ENCODE measurements at places on chromosomes 11 and 22.

DNA sequence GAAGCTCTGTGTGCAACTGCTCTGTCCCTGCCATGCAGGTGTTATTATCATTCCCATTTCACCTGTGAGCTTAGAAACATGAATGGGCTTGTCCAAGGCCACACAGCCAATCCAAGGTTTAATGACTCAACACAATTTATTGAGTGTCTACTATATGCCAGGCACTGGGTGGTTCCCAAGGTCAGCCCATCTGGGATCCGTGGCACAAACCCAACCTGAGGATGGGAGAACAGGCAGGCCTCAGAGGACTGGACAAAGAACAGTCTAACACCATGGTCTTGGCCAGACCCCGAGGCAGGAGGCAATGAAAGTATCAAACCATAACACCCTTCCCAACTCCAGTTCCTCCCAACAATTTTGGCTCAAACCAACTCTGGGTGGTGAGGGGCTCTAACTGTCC is 15.7 kb downstream of the SPATA19 start:
- DNase-seq: no peak

DNA sequence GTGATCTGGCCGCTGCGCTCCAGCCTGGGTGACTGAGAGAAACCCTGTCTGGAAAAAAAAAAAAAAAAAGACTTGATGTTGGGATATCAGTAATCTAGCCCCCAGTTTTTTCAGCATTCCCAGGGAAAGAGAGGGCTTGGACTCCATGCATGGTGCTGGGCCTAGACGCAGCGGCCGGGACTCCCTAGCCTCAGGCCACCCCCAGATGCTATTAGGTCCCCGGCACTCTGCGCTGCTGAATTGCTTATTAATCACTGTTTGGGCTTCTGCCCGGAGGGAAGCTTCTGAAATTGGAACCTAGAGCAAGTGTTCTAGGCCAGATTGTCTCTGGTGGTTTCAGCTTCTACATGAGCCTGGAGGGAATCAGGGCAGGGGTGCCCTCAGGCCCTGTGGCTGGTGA is 39.0 kb downstream of the SLCO2B1 start:
- DNase-seq: no peak

DNA sequence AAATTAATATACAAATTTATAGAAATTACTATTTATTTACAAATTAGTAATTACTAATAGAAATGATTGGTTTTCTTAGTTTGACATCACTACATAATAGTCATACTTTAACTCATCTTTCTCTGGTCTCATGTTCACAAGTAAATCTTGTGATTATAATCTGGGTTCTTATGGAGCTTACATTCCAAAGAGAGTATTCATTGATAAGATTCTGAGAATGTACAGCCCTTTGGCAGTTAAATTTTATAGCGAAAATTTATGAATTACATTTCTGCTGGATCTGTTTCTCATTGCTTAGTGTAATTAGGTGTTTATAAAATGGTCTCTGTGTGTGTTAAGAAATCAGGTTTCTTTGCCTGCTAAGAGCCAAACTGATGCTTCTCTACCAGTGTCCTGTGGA is 175.2 kb downstream of the TMEM135 start:
- DNase-seq: no peak

DNA sequence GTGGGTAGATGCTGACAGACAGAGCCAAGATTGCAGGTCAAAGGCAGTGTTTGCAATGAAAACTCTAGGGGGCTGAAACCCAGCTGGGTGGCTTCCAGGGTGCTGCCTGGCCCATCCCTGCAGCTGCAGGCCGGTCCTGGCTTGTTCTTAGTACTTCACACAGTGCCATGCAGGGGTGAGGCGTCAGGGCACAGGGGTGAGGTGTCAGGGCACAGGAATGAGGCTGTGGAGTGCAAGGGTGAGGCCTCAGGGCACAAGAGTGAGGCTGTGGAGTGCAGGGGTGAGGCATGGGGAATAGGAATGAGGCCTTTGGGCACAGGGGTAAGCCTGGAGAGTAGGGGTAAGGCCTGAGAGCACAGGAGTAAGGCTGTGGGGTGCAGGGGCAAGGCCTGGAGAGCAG is 337.6 kb downstream of the TBC1D22A start:
- no peak for DNase-seq

DNA sequence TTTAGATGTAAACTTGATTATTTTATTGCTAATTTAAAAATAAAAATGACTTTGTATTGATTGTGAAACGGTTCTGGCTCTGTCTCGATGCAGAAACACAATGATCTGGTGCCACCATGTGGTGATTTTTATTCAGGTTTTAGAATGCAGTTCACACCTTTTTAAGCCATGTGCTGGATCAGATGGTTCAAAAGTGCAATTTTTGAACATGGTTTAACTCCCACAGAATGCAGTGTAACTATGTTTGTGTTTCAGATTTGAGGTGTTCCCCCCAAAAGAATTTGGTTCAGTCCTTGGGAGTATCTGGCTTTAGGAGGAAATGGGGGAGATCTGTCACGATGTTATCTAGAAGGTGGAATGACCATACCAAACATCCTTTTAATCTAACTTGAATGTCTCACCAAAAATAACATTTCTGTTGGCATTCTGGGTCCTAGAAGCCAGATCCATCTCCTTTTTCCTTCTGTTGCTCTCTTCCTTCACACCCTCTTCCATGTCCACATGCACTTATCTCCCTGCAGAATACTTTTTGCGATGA is 7.9 kb downstream of the MRPL16 start:
- peak; percentile 9 for DNase-seq

DNA sequence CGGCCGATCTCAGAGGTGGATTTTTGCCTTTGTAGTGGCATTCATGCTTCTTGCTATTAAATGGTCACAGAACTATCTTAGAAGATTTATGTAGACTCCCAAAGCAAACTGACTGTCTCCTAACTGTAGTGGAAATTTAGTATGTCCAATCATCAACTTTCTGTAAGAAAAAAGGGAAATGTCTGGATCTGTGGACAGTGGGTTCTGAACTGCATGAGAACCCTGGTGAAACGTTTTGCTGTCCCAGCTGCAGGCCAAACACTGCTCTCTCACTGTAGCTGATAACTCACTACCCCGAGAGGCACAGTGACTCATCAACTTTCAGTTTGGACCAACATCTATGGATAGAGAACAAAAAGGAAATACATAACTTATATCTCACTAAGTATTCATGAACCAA is 387.1 kb downstream of the SOX6 start:
- peak; percentile 24 for DNase-seq

GRCh38 chr11:12214751-12215150 is 104.4 kb downstream of the MICAL2 start:
- DNase-seq: peak; percentile 85

- no peak for DNase-seq
These were observed 41.7 kb upstream of the FGF3 start for GRCh38 chr11:69860796-69861445.

DNA sequence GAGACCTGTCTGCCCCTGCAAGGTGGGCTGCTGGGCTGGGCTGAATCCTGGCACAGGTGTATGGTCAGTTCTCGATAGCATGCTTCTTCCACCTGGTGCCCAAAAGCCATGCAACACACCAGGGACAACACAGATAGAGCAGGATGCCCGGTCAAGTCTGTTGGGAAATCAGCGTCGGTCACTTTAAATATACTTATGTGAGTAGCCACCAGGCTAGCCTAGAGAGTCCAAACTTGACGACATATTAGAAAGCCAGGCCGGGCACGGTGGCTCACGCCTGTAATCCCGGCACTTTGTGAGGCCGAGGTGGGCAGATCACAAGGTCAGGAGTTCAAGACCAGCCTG is 8.9 kb downstream of the C1QTNF6 start:
- DNase-seq: peak; percentile 73
